ENCODE measurements at places on chromosomes 5 and 9.

DNA sequence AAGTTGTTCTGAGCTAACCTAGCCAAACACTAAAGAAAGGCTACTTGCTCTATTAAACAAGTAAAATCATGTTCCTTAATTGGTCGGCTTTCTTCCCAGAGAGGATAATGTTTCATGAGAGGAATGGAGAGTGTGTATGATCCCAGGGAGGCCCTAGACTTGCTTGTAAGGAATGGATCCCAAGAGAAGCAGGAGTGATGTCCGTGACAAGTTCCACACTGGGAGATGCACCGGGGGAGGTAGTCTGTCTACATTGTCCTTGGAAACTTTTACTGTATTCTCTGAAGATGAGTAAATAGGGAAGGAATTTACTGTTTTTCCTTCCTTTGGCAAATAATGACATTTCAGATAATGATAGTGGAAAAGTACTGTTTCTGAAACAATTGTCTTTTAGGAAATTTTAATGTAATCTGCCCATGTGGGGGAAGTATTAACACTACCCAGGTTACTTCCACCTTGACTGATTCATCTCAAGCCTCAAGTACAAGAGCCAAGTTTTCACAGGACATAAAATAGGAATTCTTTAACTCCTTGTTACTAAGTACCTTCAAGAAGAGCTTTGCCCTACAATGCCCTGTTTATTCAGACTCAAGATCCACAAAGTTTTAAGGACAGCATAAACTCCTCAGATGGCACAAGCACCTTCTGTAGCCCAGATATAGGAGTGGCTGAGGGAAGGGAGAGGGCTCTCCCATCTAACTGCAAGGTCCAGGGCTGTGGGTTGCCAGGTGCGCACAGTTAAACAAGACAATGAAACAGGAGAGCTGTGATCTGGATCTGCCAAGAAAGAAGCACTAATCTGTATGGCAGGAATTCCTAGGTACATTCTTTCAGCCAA lies 152.1 kb downstream of the GNA14 start:
- DNase-seq = no peak

DNA sequence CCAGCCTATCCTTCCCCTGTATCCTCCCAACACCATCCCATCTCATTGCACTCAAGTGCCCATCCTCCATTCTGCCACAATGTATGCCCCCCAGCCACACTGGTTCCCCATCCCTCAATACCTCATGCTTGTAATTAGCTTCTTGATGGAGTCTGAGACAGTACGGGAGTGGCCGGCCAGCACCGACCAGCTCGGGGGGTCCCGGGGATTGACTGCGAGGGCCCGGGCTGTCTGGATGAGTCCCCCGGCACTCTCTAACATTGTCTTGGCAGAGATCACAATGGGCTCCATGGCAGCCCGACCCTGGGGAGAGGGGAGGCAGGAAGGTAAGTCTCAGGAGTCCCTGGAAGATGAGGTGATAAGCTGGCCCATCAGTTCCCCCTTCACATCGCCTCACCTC lies 17.2 kb upstream of the TPM2 start:
- DNase-seq = no peak

GRCh38 chr5:56422076-56422762 lies 189.1 kb upstream of the ANKRD55 start:
- no peak for DNase-seq

DNA sequence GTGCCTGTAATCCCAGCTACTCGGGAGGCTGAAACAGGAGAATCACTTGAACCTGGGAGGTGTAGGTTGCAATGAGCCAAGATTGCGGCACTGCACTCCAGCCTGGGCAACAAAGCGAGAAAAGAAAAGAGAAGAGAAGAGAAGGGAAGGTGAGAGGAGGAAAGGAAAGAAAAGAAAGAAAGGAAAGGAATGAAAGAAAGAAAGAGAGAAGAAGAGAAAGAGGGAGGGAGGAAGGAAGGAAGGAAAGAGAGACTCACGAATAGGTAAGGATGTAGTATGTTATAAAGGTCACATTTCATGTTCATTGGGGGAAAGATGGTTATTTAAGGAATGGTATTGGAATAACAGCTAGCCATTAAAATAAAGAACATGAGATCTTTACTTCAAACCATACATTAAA lies 10.4 kb upstream of the ANP32B start:
- no peak for DNase-seq

- no peak for DNase-seq
These were observed 318.5 kb downstream of the TRPM3 start for GRCh38 chr9:70802758-70803436.

GRCh38 chr5:179148703-179149170 lies 88.6 kb downstream of the ZNF354C start:
- DNase-seq = no peak

DNA sequence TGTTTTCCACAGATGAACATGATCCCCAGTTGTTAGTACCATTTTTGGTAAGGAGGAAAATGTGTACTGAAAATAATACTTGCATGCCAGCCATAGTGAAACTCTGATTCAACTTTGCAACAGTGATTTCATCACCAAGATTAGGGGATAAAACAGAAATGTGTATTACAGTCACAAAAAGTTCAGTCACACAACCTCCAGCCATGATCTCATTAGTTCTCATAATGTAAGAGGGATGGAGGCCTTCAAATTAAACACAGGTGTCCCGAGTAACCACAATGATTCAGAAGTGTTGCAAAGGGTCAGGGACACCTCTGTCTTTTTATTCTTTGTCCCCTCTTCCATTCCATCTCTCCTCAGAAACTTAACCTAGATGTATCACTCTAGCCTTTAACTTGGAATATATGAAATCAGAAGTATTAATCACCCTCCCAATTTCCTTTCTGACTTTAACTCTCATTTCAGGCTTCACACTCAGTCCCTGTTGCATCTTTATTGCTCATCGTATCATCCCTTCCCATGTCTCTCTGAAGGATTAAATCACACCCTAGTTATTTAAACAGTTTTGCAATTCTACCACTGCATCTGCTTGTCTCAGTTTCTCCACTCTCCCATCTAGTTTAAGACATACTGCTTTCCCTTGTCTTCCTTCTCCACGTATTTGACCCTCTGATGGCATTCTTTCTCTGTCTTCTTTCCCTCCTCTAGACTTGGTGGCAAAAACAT lies 291.2 kb downstream of the ADAMTS6 start:
- DNase-seq = peak; percentile 4

DNA sequence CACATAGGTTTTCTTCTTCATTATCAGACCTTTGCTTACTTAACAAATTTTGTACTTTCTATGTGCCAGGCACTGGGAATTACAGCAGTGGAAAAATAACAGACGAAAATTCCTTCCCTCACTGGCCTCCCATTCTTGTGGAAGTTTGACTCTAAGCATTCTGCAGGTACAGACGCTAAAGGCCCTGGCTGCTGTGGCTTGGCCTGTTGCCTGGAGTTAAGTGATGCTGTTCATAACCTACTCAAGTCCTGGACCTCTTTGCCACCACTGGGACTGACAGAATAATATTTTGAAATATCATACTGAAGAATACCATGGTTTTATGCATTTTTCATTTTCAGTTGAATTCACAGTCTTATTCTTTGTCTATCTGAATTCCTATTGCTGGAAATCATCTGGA lies 97.3 kb upstream of the SPATA31C2 start:
- no peak for DNase-seq

- DNase-seq = no peak
These were observed 695.1 kb downstream of the NR2F1-AS1 start for GRCh38 chr5:92885950-92886349.

- peak; percentile 26 for DNase-seq
These were observed 154.5 kb downstream of the NR3C1 start for GRCh38 chr5:143248822-143249579.

GRCh38 chr5:149177911-149178565 lies 36.7 kb downstream of the ABLIM3 start:
- DNase-seq = no peak

DNA sequence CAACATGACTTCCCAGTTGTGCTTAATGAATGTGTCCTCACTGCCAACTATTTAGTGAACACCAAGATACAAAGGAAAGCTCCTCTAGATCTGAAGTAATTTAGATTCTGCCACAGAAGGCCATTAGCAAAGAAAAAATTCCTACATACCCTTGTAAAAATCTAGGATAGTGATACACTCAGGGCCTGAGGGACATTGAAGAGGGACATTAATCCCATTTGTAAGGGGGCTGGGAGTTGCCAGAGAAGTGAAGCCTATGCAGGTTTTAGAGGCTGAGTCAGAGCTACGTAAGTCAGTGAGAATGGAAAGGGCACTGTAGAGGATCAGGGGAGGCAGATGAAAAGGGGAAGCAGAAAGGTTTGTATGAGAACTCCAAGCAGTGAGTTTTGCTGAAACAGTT lies 286.9 kb upstream of the TARS1 start:
- DNase-seq = no peak

DNA sequence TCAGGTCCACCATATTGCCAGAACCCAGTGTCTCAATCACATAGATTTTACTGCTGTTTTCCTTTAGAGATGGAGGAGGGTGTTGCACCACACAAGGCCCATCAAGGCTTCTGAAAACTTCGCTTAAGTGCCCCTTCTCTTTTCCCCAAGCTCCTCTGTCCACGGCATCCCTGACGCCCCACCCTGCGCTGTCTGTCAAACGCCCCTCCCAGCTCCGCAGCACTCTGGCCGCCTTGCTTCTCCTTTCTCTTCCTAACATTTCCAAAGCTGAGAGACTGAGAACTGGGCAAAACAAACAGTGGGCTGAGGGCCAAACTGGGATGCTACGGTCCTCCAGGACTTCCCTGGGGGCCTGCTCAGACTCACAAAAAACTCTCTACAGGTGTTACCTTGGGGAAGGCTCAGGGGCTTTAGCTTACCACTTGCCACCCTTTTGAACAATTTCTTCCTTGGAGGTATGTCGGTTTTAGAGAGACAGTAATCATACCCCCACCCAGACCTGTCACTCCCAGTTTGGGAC lies 28.3 kb upstream of the ERGIC1 start:
- peak; percentile 27 for DNase-seq

- DNase-seq = no peak
These were observed 17.0 kb downstream of the CDK5RAP2 start for GRCh38 chr9:120562861-120563443.

- peak; percentile 64 for DNase-seq
These were observed 137.1 kb downstream of the FGF1 start for GRCh38 chr5:142548739-142549275.

All from suppressor macrophage (primary cell).